ENCODE measurements at places on chromosomes 6 and 20.

- no peak for DNase-seq
These were observed 24.3 kb downstream of the TUBB2B start for GRCh38 chr6:3202999-3203696.

- no peak for DNase-seq
These were observed 3.6 kb downstream of the SULF2 start for GRCh38 chr20:47781632-47782031.

DNA sequence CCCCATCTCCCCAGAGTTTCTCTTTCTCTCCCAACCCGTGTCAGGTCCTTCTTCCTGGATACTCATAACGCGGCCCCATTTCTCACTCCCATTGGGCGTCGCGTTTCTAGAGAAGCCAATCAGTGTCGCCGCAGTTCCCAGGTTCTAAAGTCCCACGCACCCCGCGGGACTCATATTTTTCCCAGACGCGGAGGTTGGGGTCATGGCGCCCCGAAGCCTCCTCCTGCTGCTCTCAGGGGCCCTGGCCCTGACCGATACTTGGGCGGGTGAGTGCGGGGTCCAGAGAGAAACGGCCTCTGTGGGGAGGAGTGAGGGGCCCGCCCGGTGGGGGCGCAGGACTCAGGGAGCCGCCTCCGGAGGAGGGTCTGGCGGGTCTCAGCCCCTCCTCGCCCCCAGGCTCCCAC is at the start of gene HLA-F:
Gene HLA-F, plus strand, starts transcription at position 173 of the 404 bp plus-strand sequence. Its CDS starts 30 bp downstream, at position 203.
- DNase-seq, result peak; percentile 81

DNA sequence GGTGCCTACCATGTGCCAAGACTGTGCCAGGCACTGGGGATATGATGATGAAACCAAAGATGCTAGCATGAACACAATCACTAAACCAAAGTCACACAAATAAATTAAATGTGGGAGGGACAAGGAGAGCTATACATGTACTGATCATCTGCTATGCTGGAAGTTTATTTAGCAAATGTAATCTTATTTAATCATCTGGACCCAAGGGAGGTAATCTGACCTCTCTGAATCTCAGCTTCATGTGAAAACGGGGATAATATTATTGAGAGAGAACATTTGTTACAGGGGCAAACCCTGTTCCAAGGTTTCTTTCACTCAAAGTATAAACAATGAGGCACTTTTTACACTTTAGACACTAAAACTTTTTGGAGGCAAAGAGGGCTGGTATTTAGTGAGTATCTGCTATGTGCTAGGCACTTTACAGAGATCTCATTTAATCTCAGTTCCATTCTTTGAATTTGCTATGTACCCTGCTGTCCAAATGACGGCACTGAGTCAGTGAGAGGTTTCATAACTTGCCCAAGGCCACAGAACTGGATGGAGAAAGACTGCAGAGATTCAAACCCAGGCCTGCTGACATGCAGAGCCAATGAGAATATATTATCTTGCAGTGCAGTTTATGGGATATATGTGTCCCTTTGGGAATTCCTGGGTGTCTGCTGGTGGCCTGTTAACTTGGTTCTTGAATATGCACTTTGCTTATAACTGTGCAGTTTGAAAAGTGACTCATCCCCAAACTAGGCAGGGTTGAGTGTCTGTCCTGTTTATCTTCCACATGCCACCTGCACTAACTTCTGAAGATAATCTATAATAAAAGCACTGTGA is 3.3 kb upstream of the ASXL1 start:
- DNase-seq, result no peak

DNA sequence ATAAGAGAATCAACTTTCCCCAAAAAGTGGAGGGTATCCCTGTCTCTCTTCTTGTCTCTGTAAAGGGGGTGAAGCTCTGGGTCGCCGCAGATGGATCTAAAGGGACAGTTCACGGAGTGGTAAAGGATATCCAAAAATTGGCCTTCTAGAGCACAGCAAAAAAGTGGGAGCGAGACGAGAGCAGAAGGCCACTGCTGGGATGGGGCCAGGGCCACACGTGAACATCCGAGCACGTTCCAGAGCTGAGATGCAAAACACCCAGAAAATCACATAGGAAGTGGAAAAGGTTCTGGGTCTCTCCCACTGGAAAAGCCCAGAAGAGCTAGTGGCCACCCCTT is 837 bp downstream of the TRAM2 start:
- DNase-seq, result no peak

DNA sequence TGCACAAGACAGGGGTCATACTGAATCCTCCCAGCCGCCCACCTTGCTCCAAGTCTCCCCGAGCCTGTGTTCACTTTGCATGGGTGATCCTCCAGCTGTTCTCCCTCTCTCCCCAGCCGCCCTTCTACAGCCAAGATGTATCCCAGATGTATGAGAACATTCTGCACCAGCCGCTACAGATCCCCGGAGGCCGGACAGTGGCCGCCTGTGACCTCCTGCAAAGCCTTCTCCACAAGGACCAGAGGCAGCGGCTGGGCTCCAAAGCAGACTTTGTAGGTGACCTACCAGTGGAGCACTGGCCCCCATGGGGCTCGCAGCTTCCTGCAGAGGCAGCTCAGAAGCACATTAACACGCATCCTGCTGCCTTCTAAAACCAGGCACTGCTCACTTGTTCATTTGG is 14.6 kb upstream of the IFT52 start:
- DNase-seq, result no peak

DNA sequence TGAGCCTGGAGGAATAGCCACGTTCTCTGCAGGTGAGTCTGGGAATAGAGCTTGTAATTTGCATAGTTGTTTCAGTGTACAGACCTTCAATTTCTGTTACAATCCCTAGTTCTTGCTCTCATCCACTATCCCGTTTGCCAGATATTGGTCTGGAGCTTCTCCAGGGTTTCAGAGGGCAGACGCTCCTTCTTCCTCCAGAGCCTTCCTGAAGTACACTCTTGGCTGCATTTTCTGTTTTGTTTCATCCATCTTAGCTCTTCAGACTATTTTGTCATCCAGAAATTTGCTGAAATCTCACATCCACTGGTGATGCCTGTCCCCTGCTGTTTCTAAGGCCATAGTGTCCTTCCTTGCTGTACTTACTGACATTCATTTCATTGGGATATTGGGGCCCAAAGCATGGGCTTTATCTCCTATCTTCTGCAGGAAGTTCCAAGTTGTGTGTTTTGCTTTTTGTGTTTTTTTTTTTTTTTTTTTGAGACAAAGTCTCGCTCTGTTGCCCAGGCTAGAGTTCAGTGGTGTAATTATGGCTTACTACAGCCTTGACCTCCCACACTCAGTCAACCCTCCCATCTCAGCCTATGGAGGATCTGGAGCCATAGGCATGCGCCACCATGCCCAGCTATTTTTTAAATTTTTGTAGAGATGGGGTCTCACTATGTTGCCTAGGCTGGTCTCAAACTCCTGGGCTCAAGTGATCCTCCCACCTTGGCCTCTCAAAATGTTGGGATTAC is 18.7 kb downstream of the CDS2 start:
- no peak for DNase-seq

Data from H9 (cell line).